Effector CD8-positive, alpha-beta T cell (primary cell): ENCODE measurements at places on chromosomes 7 and 10.

DNA sequence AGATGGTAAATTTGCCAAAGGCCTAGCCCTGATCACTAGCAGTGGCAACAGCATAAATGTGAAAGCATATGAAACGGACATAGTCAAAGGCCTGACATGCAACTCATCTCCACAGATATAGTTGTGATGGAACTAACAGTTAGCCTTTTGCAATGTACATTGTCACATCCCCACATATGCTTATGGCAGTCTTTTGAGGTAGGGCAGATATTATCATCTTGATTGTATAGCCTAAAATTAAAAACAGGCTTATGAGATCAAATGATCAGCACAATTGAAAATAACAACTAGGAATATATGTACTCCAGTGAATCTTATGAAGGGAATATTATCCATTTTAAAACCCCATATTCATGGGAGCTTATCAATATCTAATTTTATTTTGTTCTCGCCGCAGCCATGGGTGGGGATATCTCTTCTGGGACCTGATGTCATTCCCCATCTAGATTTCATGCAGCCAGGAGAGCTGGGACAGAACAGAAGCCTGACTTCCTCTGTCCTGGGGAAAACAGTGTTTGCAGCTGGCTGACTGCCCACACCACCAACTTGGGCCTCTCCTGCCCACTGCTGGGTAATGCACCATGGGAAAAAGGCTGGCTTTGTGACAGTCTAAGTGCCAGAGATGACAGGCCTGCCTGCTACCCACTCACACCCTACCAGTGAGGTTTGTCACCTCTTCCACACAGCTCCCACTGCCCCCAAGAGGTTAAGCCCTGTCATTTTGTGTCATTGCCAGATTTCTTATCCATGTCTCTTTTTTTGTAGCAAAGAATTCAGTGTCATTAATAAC, 180.2 kb upstream of the FZD1 start:
- DNase-seq, result no peak

- no peak for DNase-seq
These were observed 15.4 kb upstream of the HIBADH start for GRCh38 chr7:27677912-27678612.

DNA sequence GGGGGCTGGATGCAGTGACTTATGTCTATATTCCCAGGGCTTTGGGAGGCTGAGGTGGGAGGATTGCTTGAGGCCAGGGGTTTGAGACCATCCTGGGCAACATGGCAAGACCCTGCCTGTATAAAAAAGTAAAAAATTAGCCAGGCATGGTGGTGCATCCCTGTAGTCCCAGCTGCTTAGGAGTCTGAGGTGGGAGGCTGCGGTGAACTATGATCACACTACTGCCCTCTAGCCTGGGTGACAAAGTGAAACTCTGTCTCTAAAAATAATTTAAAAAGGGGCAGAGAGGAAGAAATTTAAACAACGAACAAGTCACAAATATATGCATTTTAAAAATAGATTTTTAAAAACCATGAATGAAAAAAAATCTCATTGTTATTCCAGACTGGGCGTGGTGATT, 46.2 kb upstream of the FEZF1 start:
- no peak for DNase-seq

DNA sequence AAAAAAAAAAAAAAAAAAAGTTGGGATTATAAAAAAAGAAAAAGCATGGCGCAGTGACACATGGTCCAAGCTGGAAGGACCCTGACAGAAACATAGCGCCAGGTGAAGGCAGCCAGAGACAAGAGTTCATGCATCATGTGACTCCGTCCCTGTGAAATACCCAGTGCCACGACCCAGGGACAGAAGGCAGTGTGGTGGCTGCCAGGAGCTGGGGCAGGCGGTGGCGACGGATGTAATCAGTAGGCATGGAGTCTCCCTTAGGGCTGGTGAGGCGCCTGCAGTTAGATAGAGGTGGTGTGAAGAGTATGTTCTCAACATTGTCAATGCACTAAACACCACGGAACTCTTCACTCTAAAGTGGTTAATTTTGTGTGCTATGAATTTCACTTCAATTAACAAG, 43.9 kb downstream of the STK32C start:
- no peak for DNase-seq

DNA sequence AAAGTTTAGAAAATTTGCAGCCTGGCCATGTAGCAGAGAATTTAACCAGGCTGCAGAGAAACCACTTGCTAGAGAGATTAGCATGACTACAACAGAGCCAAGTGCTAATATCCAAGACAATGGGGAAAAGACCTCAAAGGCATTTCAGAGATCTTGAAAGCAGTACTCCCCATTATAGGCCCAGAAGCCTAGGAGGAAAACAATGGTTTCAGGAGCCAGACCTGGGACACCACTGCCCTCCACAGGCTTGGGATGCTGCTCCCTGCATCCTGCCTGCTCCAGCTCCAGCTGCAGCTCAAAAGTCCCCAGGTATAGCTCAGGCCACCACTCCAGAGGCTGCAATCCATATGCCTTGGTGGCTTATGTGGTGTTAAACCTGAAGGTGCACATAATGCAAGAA, 101.5 kb upstream of the TMEM72 start:
- DNase-seq, result no peak

DNA sequence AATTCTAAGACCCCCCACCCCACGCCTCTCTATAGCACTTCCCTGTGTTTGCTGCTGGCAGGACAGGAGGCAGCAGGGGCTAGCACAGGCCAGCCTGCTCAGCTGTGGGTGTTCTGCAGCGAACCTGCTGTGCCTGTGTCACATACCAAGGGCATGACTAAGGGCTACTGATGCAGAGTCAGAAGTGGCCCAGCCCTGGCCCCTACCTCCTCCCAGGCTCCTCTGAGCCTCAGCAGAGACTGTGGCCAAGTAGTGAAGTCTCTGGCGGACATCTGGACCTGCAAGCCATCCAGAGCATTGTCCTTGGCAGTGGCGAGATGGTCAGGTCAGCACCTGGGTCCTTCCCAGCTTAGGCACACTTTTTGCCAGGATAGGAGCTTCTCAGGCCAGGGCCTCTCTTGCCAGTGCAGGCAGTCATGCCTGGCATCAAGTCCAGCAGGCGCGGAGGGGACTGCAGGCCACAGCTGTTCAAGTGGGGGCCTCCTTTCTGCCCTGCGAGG, 116.3 kb upstream of the RET start:
- no peak for DNase-seq

GRCh38 chr10:110036640-110037039, 28.9 kb downstream of the ADD3 start:
- DNase-seq, result no peak

GRCh38 chr7:3300221-3300650, 816 bp upstream of the SDK1 start:
- DNase-seq, result no peak

DNA sequence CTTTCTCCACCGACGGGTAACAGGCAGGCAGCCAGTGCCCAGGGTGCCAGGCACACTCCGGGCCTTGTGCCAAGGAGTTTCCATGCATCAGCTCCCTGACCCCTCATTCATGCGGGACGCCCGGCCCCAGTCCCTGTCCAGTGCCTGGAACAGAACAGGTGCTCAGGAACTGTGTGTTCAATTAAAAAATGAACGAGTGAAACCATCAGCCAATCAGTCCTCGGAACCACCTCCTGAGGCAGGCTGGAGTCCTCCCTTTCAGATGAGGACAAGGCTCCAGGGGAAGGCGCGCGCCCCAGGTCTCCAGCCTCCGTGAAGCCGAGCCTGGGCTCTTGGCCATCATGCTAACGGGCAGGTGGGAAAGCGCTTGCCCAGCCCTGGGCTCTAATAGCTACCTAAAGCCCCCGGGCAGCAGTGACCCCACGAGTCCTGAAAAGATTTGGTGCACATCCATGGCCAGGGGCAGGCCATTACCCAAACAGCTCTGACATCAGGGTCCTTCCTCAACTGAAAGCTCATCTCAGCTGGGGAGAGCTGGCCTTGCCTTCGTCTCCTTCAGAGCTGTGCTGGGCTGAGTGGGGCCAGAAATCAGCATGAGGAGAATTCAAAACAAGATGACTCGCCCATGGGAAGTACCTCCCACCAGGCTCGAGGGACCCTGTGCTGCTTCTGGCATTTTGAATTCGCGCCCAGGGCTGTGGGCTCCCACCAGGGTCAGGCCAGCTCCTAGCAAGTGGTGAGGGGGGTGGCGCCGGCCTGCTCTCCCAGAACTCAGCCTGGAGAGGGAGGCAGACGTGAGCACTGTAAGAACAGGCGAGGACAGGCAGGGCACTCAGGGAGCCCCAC, 200.5 kb downstream of the MAD1L1 start:
- no peak for DNase-seq

DNA sequence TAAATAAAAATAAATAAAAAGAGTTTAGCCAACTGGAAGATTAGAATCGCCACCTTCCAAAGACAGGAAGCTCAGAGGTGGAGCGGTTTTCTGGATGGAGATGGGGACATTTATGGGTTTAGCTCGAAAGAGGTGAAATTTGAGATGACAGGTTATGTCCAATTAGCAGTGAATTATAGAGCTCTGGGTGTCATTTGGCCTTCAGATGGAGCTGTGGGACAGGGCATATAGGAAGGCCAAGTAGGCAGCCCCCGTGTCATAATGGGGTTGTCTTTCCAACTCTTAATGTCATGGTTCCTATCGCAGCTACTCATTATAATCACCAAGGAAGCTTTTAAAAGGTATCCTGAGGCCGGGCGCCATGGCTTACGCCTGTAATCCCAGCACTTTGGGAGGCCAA, 21.0 kb upstream of the EEPD1 start:
- DNase-seq, result no peak

GRCh38 chr7:636396-636795, 90.1 kb upstream of the DNAAF5 start:
- no peak for DNase-seq

DNA sequence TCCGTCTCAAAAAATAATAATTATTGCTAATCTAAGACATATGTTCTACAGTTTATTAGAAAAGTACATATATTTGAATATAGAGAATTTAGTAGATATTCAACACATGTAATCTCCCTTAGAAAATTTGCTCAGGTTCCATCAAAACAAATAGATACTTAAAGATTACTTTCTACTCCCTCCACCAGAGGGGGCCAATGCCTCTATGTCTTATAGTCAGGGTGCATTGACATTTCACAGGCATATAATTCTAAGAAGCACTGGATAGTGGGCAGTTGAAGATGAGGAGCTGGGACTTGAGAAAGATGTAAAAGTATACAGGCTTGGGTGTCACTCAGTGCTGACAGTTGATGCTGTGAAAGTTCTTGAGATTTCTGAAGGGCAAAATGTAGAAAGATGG, 301.6 kb upstream of the HPS1 start:
- DNase-seq, result no peak

GRCh38 chr10:99765672-99766301, 16.7 kb upstream of the ABCC2 start:
- no peak for DNase-seq

DNA sequence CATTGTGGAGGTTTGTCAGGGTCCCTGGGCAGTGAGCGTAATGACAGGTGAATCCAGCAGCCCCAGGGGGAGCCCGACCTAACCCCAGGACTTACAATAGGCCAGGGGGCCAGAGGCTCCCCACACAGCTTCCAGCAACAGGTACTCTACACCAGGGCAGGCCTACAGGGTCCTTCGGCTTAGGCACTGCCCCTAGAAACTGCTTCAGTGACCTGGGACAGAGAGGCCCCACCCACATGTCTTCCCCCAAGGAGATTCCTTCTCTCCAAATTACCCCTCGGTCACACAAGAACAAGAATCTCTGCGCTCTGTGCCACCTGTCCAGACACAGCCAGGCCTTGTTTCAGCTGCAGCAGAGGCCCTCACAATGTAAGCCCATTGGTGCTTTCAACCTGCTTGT, 24.4 kb downstream of the SKIDA1 start:
- no peak for DNase-seq

DNA sequence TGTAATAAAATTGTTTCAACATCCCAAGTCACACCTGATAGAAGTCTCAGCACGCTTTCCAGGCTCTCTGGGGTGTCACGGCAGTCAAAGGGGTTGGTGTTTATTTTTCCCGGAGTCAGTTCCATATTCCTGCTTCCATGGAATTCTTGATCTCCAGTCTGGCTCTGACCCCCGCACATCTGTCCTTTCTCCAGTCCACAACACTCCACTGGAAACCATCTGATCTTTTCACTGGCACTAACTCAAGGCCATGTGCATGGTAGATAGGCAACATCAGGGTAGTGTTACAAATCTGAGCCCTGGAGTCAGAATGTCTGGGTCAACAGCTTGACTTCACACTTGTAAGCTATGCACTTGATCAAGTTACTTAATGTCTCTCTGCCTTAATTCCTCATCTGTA, 176.2 kb downstream of the WDR11 start:
- DNase-seq, result no peak

DNA sequence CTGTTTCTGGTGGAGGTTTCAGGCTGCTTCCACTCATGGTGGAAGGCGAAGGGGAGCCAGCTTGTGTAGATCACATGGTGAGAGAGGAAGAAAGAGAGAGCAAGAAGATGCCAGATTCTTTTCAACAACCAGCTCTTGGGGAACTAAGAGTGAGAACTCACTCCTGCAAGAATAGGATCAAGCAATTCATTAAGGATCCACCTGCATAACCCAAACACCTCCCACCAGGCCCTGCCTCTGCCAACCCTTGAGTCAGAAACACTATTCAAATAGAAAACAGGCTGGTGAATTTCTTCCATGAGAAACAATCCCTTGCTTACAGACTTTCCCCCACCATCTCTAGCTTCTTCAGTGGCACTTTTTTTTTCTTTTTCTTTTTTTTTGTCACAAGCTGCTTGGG, 317.2 kb downstream of the GPR158 start:
- DNase-seq, result no peak

- no peak for DNase-seq
These were observed 51.5 kb downstream of the ANKMY2 start for GRCh38 chr7:16594061-16594460.

DNA sequence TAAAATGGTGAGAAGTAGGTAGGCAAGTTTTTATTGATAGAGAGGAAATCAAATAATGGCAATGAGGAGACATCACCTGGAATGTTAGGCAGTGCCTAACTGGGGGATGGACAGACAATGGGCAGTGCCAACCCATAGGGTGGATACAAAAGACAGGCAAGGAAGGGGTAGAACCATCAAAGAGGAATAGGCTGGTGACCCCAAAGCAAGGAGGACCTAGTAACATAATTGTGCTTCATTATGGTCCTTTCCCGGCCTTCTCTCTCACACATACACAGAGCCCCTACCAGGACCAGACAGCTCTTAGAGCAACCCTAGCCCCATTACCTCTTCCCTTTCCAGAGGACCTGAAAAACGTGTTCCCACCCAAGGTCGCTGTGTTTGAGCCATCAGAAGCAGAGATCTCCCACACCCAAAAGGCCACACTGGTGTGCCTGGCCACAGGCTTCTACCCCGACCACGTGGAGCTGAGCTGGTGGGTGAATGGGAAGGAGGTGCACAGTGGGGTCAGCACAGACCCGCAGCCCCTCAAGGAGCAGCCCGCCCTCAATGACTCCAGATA, 30.0 kb downstream of the PRSS2 start:
- DNase-seq, result no peak

- DNase-seq, result no peak
These were observed 39.8 kb downstream of the ITPRID1 start for GRCh38 chr7:31553661-31554081.

GRCh38 chr10:3919709-3920308, 134.8 kb upstream of the KLF6 start:
- no peak for DNase-seq

DNA sequence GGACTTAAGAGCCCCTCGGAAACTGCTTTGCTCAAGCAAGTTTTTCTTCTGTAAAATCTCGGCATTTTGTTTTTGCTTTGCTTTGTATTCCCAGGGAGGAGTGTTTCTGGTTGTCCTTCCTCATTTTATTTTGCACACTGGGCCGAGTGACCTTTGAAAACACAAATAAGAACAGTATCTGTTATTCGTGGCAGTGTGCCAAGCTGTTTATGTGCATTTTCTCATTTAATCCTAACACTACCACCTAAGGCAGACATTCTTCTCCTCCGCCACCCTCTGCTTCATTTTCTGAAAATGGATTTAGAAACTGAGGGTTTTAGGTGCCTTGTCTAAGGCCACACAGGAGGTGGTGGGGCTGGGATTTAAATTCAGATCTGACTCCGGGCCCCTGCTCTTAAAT, 218.5 kb downstream of the TCF7L2 start:
- no peak for DNase-seq
